Activated naive CD4-positive, alpha-beta T cell treated with anti-CD3 and anti-CD28 coated beads, Interleukin-2, amount 50 U/mL, for 72 hours (primary cell): ENCODE measurements at places on chromosomes 12 and 14.

DNA sequence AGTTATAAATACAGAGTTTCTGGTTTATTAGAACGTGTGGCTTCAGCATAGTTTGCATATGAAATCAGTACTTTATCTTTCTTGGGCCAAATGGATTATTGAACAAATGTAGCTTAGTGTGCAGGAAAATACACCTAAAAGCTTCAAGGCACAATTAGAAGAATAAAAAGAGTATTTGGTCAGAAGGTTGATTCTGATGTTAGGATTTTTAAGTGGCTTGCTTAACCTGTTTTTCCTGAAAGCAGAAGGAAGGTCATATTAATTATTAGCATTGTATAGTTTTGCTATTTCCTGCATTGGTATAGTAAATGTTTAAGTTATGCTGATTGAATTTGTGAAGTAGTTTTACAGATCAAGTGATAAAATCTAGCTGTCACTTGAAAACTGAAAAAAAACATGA is 31.0 kb upstream of the GNS start:
- DNase-seq: no peak

GRCh38 chr12:114391088-114391487 is 14.9 kb downstream of the TBX5 start:
- DNase-seq: no peak

DNA sequence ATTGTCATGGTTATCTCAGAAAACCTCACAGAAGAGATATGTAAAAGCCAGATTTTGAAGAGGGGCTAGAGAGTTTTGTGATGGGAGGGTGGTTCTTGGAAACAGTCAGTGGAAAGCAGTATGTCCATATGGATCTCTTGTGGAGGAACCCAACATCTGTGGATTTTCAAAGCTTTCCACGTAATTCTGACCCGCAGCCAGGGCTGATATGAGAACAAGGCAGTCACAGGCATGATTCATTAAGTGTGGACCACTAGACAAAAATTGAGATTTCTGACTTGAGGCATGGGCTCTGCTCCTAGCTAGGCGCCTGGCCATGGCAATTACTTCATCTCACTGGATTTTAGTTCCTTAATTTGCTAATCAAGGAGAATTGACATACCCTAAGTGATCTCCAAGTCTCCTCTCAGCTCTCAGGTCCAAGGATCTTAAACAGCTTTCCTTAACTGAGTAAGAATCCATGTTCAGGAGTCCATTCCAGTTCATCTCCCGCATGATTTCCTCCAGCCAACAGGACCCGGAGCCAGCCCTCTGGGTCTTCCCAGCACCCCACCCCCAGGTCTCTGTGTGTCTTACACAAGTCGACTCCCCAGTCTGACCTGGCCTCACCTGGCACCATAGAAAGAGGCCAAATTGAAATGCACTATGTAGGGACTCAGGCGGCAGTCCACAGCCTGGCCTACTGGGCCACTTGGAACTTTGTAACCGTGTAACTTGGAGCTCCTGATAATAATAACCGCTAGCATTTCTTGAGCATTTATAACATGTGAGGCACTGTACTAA is 176.3 kb upstream of the PARP11 start:
- DNase-seq: no peak

GRCh38 chr14:33846100-33846824 is 104.6 kb downstream of the EGLN3 start:
- no peak for DNase-seq

- DNase-seq: no peak
Observed at GRCh38 chr14:27862684-27863083, 903.9 kb upstream of the FOXG1 start.

DNA sequence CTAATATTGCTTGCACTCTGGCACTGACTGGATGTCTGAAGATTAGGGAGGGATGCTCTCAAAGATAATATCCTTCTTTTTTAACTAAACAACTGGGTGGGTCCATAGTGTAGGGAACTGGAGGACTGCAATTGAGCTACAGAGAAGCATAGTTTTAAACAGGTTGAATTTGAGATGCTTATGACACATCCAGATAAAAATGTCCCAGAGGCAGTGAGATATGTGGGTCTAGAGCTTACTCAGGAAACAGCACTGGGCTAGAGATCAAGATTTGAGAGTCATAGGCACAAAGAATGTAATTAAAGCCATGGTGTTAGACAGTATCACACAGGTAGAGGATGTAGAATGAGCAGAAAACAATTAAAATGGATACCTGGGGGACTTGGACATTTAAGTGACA is 198.4 kb downstream of the NELL2 start:
- no peak for DNase-seq

GRCh38 chr14:105605464-105606304 is 79.3 kb downstream of the TMEM121 start:
- no peak for DNase-seq

DNA sequence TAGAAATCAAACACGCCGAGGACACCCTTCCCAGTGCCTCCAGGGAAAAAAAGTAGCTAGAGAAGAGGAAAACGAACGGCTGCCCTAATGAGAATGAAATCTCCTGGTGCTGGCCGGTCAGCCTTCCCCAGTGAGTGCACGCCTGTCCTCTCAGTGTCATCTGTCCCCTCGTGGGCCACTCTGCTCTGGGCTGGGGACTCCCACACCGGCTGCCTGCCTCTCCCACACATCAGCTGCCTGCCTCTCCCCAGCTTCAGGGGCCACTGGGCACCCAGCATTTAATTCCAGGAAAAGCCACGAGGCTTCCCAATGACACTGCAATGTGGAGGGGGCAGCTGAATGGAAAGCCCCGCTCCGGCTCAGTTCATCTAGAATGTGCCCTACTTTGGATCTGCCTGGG is 59.0 kb downstream of the CCDC85C start:
- no peak for DNase-seq

DNA sequence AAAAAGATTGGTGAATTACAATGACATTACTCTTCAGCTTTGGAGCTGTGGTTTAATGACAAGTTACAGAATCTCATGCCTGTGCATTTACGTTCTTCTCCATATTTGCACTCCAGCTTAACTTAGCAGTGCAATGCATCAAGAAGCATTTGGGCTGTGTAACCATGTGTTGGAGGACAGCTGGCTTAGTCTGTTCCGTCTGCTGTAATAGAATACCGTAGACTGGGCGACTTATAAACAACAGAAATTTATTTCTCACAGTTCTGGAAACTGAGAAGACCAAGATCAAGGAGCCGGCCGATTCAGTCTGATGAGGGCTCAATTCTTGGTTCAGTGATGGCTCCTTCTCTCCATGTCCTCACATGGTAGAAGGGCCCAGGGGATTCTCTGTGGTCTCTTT is 943.5 kb downstream of the BCL11B start:
- DNase-seq: no peak
